Ammon's horn (tissue), 1 donor: ENCODE measurements at places on chromosomes 13 and 19.

DNA sequence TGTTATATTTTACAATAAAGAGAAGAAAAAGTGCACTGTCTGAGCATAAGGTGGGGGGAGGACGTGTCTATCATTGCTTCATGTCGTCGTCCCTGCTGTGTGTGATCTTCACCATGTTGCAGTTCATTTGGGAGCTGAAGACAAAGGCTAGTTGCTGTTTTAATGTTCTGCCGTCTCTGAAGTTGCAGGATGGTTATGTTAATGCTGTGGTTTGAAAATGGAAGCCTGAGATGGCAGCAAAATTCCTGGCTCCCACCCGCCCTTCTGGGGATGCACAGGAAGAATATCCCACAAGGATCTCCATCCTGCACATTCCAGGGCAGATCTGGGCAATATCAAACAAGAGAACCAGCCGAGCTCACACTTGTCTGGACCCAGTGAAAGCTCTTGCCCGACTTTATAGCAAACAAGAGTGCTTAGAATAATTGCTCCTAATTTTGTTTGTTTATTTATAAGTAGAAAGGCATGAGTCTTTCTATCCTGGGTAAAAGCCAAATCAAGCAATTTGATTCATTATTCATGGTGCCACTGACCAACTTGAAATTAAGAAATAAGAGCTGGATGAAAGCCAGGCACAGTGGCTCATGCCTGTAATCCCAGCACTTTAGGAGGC lies 110.3 kb upstream of the ABCC4 start:
- DNase-seq: no peak

GRCh38 chr13:99778500-99778899 lies 193.1 kb downstream of the ZIC5 start:
- DNase-seq: no peak

DNA sequence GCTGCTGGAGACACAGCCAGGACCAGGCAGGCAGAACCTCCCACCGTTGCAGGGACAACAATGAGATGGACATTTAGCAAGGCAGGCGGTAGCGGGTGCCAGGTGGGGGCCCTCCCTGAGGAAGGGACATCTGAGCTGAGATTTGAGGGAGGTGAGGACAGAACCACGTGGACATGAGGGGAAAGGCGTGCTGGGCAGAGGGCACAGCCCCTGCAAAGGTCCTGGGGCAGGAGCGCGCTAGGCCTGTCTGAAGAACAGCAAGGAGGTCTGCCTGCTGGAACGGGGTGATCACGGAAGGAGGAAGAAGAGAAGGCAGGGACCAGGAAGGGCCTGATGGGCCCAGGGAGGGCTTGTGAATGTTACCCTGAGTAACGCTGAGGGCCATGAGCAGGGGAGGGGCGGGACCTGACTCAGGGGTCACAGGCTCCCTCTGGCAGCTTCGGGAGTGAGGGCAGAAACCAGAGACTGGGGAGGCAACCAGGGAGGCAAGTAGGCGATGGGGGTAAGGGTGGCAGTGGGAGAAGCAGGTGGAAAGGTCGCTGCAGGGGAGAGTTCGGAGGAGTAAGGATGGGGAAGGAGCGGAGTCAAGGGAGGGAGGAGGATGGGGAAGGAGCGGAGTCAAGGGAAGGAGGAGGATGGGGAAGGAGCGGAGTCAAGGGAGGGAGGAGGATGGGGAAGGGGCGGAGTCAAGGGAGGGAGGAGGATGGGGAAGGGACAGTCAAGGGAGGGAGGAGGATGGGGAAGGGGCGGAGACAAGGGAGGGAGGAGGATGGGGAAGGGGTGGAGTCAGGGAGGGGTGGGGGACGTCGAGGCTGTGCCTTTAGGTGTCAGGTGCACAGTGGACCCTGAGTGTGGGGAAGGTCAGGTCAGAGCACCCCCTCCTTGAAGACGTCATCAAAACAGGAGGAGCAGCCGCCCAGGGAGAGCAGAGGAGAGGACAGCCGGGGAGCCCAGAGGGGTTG lies 15.7 kb upstream of the B3GNT3 start:
- DNase-seq: peak; percentile 85

DNA sequence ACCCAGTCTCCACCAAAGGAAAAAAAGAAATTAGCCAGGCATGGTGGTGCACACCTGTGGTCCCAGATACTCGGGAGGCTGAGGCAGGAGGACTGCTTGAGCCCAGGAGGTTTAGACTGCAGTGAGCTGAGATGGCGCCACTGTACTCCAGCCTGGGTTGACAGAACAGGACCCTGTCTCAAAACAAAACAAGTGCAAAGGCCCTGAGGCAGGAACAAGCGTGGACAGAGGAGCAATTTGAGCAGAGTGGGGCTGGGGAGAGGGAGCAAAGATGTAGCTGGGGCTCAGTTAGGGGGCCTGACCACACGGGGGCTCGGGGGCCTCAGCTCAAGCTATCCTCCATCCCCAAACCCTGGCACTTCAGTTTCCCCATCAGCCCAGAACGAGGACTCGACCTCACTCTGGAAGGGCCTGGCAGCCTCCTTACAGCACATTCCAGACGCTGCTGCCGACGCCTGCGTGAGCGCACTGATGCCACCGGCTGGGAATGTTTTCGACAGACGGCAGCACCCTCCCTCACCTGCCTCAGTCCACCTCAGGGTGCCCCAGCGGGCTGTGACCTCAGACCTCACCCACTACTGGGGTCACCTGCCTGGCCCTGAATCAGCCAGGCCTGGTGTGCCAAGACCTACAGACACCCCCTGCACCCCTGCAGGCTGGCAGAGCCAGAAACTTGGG lies 1.8 kb upstream of the POLRMT start:
- DNase-seq: no peak

DNA sequence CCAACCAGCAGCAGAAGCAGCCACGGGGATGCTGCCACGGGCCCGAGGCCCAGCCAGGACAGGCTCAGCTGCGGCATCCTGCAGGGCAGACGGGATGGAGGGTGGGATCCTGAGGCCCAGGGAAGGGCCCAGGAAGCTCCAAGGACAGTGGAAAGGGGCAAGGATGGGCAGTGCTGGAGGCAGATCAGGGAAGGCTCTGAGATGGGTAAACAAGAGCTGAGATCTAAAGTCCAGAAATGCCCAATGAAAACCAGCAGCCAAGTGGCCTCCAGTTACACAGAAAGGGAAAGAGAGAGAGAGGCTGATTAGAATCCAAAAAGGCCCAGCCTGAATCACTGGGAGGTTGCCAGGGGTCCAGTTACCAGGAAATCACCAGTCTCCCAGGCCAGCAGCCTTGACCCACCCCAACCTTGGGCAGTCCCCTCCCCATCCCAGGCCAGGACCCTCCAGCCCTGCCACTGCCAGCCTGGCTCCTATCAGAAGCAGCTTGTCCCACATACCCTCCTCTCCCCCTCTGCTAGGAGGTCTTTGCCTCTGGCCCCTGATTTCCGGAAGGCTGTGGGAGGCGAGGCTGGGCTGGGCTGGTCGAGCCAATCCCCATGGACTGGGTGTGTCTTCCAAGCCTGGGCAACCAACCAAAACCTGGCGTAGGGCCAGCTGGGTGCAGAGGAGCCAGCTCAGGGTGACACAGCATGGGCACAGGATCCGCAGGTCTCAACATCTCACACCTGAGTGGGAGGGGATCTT lies at the start of gene CYP4F11:
Gene CYP4F11 (minus strand): TSS at position 198 of the 747 bp plus-strand sequence. CDS start 121 bp downstream, at position 77.
- DNase-seq: peak; percentile 70

DNA sequence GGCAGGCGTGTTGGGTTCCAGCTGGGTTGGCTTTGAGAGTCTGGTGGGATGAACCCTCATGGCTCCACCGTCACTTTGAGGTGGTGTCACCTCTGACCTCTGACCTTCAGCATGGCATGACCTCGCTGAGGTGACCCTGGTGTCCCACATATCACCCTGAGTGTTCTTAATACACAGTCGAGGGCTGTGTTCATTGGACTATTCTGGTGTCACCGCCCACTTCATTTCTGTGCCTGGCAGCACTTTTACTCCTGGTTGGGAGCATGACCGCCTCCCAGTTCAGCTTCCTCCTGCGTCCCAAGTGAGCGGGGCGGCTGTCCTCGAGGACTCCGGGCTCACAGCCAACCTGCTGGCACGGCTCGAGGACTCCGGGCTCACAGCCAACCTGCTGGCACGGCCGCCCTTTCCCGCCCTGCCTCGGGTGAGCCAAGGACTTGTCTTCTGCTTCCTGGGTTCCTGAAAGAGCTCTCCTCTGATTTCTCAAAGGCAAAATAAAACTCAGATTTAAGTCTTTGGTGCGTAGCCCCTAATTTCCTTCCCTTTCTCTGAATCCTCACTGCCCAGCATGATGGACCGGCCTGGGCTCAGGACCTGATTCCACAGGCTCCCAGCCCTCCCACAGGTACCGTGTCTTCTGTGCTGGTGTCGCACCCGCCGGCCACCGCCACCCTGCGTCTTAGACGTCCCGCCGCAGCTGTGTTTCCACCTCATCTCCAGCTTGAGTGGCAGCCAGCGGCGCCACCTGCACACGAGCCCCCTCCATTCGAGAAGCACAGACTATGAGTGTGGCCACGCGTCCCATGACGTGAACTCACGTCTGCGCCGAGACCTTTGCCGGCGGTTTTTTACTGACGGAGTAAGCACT lies 10.4 kb downstream of the ATP4B start:
- peak; percentile 92 for DNase-seq

DNA sequence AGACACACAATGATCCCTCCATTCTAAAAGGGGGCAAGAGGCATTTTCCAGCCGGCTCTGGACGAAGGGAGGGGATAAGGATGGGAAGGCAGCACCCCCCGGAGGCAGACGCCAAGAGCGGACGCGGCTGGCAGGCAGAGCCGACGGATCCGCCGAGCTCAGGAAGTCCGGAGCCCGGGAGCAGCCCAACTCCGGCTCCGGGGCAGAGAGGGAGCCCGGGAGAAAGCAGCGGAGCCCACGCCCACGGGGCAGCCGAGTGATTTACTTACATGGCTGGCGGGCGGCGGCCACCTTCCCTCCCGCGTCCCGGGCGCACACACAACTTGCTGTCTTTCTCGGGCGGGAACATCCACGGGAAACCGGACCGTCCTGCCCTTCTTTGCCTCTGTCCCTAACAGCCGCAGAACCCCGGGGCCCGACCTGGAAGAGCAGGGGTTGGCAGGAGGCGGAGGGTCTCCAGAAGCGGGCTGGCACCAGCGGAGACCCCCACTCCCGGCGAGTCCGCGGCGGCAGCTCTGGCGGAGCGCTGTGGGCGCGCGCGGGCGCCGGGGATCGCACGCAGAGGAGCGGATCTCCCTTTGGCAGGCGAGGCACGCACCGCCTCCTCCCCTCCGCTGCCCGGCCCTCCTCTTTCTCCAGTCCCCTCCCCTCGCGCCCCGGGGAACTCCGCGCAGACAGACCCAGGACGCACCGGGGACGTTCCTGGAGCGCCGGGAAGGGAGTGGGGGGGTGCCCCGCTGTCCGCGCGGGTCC lies at the start of gene LHFPL6:
Gene LHFPL6 (minus strand): TSS at position 580 of the 753 bp plus-strand sequence.
- DNase-seq: peak; percentile 84

- DNase-seq: no peak
Observed at GRCh38 chr13:32938907-32939306, 77.3 kb upstream of the KL start.

- DNase-seq: no peak
Observed at GRCh38 chr13:111131611-111132010, 16.5 kb downstream of the ARHGEF7 start.

GRCh38 chr13:20567881-20568528 lies 1.0 kb downstream of the IFT88 start:
- no peak for DNase-seq

DNA sequence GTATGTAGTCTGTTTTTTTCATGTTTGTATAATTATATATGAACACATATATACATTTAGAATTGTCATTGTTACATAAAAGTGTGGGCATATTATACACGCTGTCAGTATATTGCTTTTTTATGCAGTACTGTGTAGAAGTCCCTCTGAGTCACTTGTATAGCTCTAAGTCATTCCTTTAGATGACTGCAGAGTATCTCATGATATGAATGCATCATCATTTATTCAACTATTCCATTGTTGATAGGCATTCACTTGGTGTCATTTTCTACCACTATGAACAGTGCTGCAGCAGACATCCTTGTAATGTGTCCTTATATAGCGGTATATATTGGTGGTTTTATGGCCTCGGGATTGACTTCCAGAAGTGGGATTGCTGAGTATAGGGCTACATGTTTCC lies 15.3 kb downstream of the RFXAP start:
- no peak for DNase-seq
